ENCODE measurements at places on chromosomes 6 and 20.

DNA sequence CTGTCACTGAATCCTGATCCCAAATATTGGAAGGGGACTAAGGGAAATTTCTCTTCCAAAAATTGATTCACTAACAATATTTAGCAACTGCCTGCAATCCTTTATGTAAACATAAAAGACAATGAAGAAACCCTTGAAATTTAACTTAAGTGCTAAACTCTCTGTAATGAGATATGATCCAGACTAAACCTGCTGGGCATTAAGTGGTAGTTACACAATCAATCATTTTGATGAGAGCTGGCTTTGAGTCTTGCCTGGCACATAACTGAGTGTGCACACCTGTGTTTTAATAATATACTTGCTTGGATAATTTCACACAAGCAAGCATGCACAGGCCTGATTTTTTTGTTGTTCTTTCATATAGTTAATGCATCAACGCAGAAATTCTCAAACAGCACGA lies 9.8 kb upstream of the ZFP64 start:
- DNase-seq = no peak

DNA sequence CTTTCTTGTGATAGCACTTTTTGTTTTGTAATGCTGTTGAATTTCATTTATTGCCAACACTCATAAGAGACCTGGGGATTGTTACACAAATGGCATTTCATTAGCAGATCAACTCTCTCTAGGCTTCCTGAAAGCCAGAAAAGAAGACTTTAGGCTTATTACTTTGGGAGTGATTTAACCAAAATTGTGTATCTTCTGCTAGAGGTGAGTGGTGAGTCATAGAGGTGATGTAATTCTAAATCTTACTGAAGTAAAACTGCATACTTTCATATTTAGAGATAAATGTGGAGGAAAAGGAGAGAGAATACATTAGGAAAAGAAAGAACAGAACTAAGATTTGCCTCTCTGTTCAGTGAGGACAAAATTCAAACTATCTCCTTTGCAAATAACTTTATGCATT lies 304.7 kb upstream of the RGS17 start:
- DNase-seq = no peak

GRCh38 chr20:20407891-20408805 lies 40.2 kb downstream of the INSM1 start:
- DNase-seq = no peak

DNA sequence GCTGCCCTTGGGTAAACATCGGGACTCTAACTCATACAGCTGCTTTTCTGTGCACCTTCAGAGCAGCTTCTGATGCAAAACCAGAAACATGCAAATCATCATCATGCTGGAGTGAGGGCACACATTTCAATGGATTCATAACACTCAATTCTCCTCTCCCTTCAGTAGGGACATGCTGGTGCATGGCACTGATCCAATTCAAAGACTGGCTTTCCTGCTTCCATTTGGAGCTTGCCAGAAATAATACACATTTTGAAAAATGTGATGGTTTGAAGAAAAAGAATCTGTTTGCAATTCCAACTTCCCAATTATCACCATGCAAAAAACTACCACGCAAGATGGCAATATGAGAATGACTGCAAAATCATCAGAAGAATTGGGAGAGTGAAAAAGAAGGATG lies 65.2 kb upstream of the PDE10A start:
- no peak for DNase-seq

- DNase-seq = no peak
Measured at GRCh38 chr6:17780061-17780460, 73.3 kb upstream of the NUP153 start.

GRCh38 chr6:136403110-136403980 lies 113.7 kb upstream of the BCLAF1 start:
- no peak for DNase-seq

GRCh38 chr20:50333812-50334211 lies 143.2 kb downstream of the CEBPB start:
- DNase-seq = no peak

GRCh38 chr6:137430954-137431353 lies 63.2 kb downstream of the OLIG3 start:
- DNase-seq = no peak

DNA sequence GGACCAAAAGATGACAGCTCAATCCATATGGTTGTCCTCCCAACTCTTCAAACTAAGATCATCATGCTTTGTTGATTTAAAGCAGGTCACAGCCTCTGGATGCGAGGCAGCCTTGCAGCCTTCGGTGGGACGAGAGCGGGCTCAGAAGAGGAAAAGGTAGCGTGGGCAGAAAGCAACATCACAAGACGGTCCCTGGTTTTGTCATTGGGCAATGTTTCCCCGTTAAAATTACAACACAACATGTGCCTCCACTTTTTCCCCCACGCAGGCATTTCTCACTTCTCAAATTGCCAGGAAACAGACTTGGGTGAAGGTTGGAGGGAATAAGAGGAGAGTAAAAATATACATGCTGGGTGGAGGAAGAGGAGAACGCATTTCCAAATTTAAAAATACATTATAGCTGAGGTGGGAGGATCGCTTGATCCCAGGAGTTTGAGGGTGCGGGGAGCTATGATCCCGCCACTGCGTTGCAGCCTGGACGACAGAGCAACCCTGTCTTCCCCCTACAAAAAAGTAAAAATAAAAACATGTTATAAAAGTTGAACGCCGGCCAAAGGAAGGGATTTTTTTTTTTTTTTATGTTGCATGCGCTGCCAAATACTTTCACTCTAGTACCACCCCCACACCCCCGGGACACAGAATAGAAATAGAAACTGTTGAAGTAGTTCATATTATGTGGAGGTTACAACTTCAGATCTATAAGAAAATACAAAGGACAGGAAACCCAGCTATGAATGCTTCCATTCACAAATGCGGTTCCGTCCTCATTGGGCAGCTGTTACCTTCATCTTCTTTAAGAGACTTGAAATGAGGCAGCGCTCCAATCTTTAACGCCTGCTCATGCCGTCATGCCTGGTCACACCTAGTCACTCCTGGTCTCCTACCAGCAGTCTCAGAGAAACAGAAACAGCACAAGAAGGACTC lies 13.9 kb upstream of the NAA20 start:
- DNase-seq = no peak

GRCh38 chr6:168462289-168462853 lies 21.4 kb downstream of the SMOC2 start:
- no peak for DNase-seq

- no peak for DNase-seq
Measured at GRCh38 chr20:49671433-49671832, 42.2 kb downstream of the B4GALT5 start.

DNA sequence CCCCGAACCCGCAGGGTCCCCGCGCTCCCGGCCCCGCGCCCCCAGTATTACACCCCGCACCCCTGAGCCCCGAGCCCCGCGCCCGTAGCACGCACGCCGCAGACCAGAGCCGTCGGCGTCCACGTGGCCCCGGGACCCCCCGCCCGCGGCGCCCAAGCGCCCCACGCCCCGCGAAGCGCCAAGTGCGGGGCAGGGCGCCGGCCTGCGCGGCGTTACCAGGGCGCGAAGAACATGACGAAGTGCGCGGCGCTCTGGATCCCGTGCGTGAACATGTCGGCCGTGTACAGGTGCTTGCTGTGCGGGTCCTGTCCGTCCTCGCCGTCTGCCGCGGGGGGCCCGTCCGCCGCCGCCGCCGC lies 312 bp downstream of the TXNDC5 start:
- DNase-seq = no peak

DNA sequence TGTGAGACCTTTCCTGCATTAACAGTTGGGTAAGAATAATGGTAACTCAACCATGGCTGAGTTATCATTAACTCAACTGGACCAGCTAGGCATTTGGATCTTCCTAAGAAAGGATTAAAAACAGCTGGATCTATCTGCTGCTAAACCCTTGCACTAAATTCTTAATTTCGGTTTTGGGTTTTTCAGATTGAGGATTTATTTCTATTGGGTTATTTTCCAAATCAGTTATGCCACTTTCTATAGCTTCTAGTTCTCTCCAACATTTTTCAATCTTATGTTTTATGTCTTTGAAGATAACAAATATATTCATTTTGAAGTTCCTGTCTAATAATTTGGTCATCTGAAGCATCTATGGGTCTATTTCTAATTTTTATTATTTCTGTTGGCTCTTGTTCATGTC lies 92.5 kb downstream of the KIF13A start:
- no peak for DNase-seq

- no peak for DNase-seq
Measured at GRCh38 chr20:46255440-46256104, 52.7 kb downstream of the CDH22 start.

- DNase-seq = no peak
Measured at GRCh38 chr6:123519189-123519505, 117.6 kb downstream of the TRDN start.

GRCh38 chr6:32785781-32786533 lies 22.6 kb upstream of the HLA-DQB2 start:
- DNase-seq = no peak

GRCh38 chr6:33885132-33886057 lies 81.6 kb upstream of the MLN start:
- DNase-seq = no peak

- no peak for DNase-seq
Measured at GRCh38 chr6:159375014-159375413, 205.8 kb downstream of the FNDC1 start.

- DNase-seq = no peak
Measured at GRCh38 chr20:52291109-52291508, 99.5 kb upstream of the ZFP64 start.

- no peak for DNase-seq
Measured at GRCh38 chr6:130995783-130996447, 67.1 kb downstream of the EPB41L2 start.

DNA sequence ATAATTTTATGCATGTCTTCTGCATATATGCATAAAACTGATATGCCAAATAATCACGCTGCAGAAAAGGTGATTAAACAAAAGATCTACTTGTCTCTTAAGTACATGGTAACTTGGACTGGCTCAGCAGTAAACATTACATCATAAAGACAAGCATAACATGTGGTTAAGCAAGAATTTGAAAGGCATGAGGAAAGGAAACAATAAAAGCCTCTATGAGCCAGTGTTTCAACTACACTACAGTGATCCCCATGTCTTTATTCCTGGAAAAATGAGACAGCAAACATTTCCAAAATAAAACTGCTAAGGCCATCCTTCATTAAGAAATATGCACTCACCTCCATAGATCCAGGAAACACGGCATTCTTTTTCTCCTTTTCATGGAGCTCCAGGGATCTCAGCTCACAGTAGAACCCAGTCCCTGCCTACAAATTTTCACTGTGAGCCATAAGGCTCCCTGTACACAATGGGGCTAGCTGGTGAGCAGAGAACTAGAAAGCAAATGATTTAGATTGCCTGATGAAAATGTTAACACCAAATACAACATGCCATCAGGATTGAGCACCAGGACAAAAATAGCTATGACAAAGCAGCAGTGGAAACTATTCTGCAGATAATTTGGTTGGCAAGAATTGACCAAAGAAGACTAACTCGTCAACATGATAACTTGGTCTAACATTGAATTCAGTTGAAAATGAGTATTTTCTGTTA lies 156.1 kb downstream of the COL21A1 start:
- no peak for DNase-seq

DNA sequence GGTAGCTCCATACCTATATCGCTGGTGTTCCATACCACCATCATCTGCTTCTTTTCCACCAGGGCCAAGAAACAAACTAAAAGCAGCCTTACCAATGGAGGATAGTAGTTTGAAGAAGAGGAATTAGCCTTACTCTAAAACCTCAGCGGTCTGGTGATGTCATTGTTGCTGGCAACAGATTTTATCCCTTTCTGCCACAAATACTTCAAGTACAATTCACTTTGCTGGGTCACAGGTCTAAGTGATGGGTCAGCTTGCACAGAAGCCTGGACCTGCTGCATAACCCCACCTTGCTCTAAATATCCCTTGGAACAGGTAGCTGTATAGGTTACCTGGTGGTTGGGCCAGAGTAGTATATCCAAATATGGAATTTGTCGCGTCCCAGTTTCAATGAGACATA lies 53.2 kb upstream of the THEMIS start:
- DNase-seq = no peak

- DNase-seq = no peak
Measured at GRCh38 chr6:167294241-167294640, 3.1 kb downstream of the UNC93A start.

GRCh38 chr6:1468126-1468525 lies 78.8 kb downstream of the FOXF2 start:
- DNase-seq = no peak

DNA sequence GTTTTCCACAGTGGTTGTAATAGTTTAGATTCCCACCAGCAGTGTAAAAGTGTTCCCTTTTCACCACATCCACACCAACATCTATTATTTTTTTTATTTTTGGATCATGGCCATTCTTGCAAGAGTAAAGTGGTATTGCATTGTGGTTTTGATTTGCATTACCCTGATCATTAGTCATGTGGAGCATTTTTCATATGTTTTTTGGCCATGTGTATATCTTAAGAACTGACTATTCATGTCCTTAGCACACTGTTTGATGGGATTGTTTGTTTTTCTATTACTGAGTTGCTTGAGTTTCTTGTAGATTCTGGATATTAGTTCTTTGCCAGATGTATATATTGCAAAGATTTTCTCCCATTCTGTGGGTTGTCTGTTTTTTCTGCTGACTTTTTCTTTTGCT lies 820.1 kb downstream of the TENT5A start:
- no peak for DNase-seq

GRCh38 chr6:17497535-17498095 lies 102.5 kb upstream of the FAM8A1 start:
- DNase-seq = no peak
